Effector CD4-positive, alpha-beta T cell (primary cell): ENCODE measurements at places on chromosomes 11 and 22.
A peak's percentile ranks its signal among the peaks of the same experiment; 100 is the strongest.

GRCh38 chr11:131977231-131977630 is 606.8 kb downstream of the NTM start:
- no peak for DNase-seq

DNA sequence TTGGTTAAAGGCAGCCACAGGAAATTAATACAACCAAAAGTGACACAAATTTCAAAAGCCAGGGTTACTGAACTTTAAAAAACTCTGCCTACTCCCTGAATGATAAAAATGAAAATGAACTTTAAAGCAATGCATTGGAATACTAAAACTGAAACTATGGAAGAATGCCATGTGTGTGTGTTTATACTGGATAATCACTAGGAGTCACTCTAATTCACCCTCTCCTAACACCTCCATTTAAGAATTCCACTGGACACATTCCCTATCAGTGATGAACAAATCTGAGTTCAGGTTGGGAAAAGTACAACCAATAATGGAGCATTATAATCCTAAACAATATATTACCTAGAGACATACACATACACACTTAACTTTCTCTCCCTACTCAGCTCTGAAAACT is 27.5 kb upstream of the PLAAT3 start:
- DNase-seq: no peak

DNA sequence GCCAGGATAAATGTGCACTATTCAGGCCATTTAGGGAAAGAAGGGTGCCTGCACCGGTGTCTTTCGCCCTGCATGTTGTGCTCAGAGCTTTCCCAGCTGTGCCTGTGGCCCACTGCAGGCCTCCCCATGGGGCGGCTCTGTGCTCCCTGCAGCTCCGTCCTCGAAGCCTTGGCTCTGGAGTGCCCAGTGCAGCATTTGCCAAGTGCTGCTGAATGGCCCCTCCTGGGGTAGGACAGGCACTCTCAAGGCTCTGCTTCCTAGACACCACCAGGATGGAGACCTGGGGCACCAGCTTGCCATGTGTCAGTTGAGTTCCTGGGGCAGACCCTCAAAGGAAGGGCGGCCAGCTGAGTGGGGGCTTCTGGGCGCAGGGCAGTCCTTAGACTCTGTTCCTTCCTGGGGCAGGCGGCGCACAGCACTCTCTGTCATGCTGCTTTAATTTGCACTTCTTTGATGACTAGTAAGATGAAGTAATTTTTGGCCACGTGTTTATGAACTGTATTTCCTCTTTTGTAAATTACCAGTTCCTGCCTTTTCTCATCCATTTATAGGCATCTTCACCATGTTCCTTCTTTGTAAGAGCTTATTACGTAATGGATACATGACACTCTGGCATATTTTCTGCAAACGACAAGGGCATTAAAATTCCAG is 32.1 kb upstream of the GNB1L start:
- DNase-seq: peak; percentile 41

GRCh38 chr11:61482513-61482912 is 26.0 kb upstream of the LRRC10B start:
- DNase-seq: no peak

DNA sequence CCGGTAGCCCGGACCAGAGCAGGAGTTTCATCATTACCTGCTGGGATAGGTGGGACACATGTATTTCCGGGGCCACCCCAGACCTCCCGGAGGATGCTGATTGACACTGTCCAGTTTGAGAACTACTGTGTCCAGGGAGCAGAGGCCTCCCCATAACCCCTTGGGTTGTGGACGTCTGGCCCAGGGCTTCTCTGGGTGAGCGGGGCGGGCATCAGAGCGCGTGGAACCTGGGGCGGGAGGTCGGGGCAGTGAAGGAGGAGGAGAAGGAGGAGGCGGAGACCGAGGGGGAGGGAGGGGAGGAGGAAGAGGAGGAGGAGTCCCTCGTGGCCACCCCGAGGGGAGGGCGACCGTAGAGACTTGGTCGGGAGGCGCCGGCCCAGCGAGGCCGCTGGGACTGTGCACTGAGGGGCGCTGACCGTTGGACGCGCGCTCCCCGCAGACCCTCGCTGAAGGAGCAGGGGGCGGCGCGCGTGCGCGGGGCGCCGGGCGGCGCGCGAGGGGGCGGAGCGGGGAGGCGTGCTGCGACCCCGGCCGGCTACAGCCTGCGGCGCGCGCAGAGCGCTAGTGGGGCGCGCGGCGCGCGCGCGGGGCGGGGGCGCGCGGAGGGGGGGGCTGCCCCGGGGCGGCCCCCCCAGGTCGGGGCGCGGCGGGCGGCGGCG is at the start of gene GRK3:
Gene GRK3 (plus strand): TSS at position 356 of the 659 bp plus-strand sequence. CDS start 366 bp downstream, outside the sequence.
- DNase-seq: peak; percentile 15

GRCh38 chr22:20424932-20425565 is 12.6 kb downstream of the SCARF2 start:
- DNase-seq: no peak

DNA sequence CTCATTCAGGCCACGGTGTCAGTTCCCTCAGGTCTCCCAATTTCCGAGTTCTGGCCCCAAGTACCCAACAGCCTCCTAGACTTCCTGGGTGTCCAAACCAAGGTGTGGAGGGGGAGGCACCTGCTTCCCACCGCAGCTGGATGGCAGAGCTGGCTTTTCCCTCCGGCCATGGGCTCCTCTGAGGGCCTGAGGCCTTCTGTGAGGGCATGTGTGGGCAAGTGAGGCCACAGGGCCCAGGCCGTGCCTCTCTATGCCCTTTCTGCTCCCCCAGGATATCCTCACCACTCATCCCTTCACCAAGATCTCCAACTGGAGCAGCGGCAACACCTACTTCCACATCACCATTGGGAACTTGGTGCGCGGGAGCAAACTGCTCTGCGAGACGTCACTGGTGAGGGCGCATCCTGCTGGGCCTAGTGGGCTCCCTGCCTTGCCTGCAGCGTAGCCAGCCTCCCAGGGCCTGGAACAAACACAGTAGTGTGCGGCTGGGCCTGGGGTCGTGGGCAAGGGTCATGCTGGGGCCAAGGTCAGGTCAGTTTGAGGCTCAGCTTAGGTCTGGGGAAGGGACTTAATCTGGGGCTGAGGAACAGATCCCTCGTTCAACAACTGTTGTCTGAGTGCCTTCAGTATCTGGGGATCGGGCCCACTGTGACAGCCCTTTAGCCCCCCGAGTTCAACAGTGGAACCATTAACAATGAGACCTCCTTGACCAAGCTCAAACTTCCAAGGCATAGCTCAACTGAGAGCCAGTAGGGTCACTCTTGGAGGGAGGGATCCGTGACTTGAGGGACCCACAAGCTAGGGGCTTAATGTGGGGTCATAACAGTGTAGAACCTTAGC is 85.8 kb downstream of the MYO7A start:
- DNase-seq: no peak

- DNase-seq: no peak
Measured at GRCh38 chr11:20599221-20600019, at the start of gene SLC6A5. Gene SLC6A5 (plus strand): TSS chr11:20599608. CDS start chr11:20599673, 65 bp downstream.

DNA sequence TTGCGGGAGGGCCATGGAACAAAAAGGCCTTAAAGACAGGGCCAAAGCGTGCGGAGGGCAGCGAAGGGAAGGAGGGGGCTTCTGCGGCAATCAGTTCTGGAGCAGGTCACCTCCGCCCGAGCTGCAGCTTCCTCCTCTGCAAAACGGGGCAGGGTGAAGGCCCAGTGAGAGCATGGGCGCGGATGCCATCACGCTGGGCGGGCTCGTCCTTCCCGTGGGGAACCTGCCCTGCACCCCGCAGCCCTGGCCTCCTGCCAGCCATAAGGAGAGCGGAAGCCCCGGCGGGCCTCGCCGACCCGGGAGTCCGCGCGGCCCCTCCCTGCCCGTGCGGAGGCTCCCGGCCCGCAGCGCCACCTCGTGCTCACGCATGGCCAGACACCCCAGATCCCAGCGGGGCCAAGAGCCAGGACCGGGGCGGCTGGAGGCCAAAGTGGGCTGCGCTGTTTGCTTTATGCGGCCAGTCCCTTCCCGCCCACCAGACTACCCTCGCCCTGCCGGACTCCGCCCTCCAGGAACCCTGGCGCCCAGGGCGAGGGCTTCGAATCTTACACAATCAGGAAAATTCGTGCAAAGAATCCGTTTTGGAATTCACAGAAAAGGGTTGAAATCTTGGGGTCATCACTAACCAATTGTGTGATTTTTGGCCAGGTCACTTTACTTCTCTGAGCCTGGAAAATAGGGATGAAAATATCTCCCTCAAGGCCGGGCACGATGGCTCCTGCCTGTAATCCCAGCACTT is 16.1 kb downstream of the TSKU start:
- peak; percentile 59 for DNase-seq

- DNase-seq: no peak
Measured at GRCh38 chr11:9651899-9652748, 11.8 kb upstream of the SWAP70 start.

DNA sequence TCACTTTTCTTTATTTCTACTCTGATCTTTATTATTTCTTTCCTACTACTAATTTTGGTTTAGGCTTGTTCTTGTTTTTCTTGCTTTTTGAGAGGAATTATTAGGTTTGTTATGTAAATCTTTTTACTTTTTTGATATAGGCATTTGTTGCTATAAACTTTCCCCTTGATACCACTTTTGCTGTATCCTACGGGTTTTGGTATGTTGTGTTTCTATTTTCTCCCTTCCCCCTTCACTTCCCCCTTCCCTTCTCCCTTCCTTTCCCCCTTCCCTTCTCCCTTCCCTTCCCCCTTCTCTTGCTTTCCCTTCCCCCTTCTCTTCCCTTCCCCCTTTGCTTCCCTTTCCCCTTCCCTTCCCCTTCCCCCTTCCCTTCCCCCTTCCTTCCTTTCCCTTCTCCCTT is 529.6 kb downstream of the RAB38 start:
- DNase-seq: no peak

GRCh38 chr11:94583213-94583865 is 16.2 kb downstream of the PIWIL4 start:
- DNase-seq: no peak

DNA sequence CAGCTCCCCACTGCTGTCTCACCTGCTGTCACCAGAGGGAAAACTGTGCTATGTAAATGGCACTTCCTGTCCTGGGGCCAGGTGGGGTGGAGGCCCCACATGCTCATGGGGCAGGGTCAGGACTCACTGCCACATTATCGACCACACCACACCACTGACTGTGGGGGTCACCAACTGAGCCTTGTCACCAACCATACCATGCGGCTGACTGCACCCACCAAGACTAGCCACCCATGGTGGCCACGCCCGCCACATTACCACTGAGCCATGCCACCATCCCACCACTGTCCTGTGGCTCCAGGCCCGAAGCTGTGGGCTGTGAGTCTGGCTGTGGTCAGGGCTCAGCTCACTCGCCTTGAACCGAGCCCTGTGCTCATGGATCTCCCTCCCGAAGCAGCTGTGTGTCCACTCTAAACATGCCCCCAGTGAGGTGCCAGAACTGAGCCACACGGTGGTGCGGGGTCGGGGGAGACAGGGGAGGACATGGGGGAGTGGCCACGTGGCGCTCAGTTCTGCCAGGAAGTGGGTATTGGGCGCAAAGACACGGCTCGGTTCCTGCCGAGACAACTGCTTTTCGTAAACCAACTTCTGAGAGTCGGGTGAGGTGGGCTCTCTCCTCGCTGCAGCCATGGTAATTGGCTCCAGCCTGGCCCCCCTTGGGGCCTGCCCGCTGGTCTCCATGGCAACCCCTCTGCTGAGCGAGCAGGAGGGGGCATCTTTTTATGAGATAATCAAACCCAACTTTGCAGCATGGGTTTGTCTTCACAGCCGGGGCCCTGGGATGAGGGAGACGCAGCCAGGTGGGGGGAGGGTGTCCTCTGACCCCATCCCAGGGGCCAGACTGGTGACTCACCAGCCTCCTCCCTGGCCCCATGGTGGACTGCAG is 23.2 kb downstream of the RTN4R start:
- DNase-seq: peak; percentile 24

DNA sequence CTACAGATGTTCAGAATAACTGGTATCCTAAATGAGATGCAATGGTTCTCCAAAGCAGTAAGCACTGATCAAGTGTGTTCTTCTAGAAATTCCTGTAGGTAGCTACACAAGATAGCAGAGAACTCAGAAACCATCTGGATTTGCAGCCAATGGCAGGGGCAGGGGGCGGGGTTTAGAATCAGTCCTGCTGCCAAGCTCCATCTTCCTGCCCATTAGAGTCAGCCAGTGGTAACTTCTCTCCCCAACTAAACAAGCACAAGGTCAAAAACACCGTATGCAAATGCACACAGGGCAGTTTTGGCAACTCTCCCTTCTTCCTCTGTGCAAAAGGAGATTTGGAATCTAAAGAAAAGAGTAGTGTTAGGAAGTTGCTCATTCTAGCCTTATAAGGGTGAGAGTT is 237.5 kb upstream of the CCDC90B start:
- DNase-seq: no peak

- no peak for DNase-seq
Measured at GRCh38 chr11:71433648-71434450, 14.3 kb downstream of the DHCR7 start.
